Cortex of kidney (tissue), 1 donor: ENCODE measurements at places on chromosomes 1 and 21.

DNA sequence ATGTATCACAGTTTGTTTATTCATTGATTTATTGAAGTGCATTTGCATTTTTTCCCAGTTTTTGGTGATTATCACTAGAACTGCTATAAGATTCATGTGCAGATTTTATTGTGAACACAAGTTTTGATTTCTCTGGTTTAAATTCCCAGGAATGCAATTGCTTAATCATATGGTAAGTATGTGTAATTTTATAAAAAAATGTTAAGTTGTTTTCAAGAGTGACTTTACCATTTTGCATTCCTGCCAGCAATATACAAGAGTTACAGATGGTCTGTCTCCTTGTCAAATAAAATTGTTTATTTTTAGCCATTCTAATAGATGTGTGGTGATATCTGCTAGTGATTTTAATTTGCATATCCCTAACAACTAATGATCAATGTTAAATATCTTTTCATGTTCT is 127.3 kb upstream of the APP start:
- no peak for DNase-seq

DNA sequence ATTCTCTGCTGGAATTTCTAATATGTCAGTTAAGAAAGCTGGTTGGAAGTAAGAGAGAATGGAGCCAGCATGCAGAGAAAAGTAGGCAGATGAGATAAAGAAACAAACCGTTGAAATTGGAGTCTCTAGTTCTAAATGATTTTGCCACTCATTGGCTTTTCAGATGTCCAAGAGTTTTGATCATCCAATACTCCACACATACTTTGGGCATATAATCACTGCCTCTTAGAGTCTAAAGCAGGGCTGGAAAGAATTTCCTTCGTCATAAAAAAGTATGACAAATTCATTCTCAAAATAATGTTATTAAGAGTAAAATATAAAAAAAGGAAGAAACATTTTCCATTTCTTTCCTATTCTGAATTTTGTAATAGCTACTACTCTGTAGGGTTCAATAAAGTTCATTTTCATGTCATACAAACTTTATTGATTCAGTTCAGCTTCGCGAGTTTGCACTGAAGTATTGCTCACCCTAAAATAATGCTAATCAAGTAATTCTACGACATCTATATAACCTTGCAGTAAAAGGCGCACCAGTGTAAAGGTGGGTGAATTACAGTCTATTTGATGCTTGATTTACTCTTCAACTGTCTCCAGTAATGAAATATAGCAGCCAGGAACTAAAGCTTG is 1556.6 kb downstream of the NCAM2 start:
- DNase-seq = no peak

GRCh38 chr1:87953121-87953520 is 624.4 kb downstream of the LMO4 start:
- DNase-seq = no peak

- no peak for DNase-seq
These were observed 44.9 kb downstream of the LRRC8D start for GRCh38 chr1:89865498-89866382.

- DNase-seq = no peak
These were observed 12.0 kb downstream of the DDAH1 start for GRCh38 chr1:85452948-85453347.

DNA sequence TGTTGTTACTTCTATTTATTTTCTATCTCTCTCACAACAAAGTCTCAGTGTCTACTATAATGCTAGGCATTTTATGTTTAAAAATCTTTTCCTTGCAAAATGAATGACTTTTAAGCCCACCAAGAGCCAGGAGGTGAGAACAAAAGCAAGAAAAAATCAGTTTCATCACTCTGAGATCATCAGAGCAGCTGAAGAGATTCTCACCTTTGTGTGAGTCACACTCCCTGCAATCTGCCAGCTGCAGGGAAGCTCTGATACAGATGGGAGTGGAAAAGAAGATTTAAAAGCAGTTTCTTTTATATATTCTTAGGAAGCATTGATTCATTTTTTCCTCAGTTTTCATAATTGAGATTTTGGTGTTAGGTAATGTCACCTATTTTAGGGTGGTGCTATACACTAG is 107.6 kb downstream of the LHX9 start:
- DNase-seq = no peak

DNA sequence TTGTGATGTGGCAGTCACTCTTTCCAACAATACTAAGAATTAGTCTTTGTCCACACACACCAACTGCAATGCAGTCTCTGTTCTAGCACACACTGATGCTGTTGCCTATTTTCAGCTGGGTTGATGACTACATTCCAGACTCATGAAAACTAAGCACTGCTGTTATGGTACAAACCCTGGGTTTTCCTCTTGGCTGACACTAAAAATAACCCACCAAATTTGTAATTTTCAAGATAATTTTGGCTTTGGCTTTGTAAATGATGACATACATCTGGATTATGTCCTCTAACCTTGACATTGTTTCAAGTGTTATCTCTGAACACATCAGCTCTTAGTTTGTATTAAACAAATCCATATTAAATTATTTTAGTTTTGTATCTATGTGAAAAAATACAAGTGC is 444.8 kb downstream of the PTPRC start:
- no peak for DNase-seq

- DNase-seq = no peak
These were observed 1.1 kb downstream of the COL9A2 start for GRCh38 chr1:40315795-40316594.

- no peak for DNase-seq
These were observed 68.3 kb upstream of the GJB5 start for GRCh38 chr1:34686531-34686930.

- DNase-seq = no peak
These were observed 22.1 kb upstream of the IFNAR2 start for GRCh38 chr21:33207449-33208149.

DNA sequence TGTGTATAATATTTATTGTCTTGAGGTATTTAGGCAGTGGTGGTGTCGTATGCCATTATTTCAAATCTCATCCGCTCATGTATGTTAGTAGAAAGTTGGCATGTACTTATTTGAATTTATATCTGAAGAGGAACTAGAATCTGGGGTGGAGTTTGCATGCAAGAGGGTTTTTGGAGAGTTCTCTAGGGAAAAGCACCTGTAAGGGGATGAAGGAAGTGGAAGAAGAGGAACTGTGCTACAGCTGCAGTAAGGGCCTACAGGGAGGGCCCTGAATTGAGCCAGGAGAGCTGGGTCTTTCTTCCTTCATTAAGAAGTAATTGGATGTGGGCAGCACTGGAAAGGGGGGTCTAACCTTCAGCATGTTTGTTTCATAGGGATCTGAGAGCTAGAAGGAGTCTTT is 197.2 kb downstream of the HMCN1 start:
- no peak for DNase-seq

DNA sequence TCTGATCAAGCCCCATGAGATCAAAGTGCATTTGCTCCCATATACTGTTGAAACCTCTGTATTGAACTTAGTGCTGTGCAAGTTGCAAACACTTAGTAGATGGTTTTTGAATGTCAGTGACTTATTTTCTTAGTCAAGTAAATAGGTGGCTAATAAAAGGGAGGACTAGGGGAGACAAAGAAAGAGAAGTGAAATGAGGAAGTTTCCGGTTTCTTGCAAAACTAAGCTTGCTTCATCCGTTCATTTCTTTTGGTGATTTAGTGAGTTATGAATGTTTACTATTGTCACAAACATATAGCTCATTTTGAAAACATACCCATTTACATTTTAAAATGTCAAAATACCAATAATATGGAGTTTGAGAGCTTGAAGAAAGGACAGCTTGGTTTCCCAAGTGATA is 23.0 kb downstream of the ADAMTS5 start:
- DNase-seq = no peak

DNA sequence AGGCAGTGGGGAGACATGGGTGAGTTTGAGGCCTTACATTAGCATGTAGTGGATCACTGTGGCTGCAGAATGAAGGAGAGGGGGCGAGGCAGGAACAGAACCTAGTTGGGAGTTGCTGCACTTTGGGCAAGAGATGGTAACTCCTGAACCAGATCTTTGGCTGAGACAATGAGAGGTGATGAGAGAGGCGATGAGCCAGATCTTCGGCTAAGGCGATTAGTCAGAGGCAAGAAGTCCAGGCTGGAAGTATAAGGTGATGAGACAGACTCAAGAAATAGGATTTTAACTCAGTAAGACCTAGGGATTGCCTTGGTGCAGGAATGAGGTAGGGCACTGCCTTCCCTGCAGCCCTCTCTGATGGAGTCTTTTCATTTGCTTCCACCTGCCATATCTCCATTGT is 9.1 kb upstream of the ARTN start:
- no peak for DNase-seq

DNA sequence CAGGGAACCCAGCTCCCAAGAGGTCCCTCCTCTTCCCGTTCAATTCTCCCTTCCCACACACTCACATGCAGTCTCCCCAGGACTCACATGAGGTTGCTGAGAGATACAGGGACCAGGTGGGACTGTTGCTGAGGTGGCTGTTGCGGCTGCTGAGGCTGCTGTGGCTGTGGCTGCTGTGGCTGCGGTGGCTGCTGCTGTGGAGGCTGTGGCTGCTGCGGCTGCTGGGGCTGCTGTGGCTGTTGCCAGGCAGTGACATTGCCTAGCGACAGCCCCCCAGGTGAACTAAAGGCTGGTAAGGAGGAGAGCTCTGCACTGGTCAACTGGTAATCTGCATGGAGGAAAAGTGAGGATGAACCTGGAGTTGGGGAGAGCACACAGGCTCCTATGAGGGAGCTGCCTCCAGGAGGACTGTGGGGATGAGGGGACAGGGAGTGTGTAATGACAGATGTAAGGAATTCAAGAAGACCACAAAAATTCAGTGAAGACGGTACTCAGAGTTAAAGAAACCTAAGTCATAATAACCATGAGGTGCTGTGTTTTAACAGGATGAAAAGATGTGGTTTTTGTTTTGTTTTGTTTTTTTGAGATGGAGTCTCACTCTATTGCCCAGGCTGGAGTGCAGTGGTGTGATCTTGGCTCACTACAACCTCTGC is 31.8 kb downstream of the MEF2D start:
- DNase-seq = no peak

- DNase-seq = no peak
These were observed 2.2 kb upstream of the RHEX start for GRCh38 chr1:206050655-206051235.

DNA sequence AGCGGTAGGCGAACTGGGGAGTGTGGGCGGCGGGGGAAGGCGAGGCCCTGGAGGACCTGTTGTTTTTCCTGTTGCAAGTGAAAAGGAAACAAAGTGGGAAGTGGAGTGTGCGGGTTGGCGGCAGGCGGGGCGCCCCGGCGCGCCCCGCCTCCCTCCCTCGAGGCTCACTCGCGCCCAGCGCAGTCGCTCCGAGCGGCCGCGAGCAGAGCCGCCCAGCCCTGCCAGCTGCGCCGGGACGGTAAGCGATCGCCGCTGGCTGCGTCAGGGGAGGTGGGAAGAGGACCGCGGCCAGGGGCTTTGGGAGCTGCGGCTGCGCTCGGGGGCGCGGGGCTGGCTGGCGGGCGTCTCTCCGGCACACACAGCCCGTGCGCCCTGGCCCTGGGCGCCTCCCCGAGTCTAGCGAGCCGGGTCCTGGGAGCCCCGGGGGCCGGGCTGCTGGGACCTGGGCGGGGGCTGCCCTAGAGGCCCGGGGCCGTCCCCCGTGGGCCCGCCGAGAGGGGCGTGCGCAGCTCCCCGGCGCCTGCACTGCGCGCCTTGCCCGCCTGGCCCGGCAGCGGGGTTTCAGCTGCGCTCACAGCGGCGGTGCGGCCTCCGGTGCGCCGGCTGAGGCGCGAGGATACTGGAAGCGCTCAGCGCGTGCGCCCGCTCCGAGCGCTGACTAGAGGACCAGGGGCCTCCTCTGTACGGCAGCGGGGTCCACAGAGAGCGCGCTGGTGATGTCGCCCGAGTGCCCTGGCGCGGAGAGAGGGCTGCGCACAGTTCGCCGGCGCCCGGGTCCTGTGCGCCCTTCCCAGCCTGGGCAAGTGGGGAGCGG is at the start of gene PIK3CD:
Gene PIK3CD, plus strand, starts transcription at position 167 of the 814 bp plus-strand sequence. CDS start 58,725 bp downstream, outside the sequence.
- DNase-seq = no peak
